Mesenteric fat pad (tissue), 1 donor: ENCODE measurements at places on chromosomes 5 and 9. TPM values are rescaled to one million over a fixed set of nuclear protein-coding genes. Genes with fewer than 3 reads are reported as not detected.

- no peak for DNase-seq
These were observed 435.3 kb upstream of the TNC start for GRCh38 chr9:115553060-115553773.

GRCh38 chr5:79133121-79133656 lies 21.6 kb downstream of the BHMT start:
- DNase-seq: no peak

- no peak for DNase-seq
These were observed 940.2 kb downstream of the EFNA5 start for GRCh38 chr5:106730506-106730905.

GRCh38 chr5:126987271-126987899 lies 43.0 kb downstream of the MARCHF3 start:
- DNase-seq: no peak

- DNase-seq: no peak
These were observed 186.8 kb downstream of the TMEM161B start for GRCh38 chr5:88081877-88082276.

Gene ZNF300
- total RNA-seq: 2.4 TPM

Gene APBA1
- 7.7 TPM for total RNA-seq

Gene NIPBL
- total RNA-seq: 57.3 TPM

GRCh38 chr5:90930756-90931431 lies 372.3 kb downstream of the ADGRV1 start:
- no peak for DNase-seq

DNA sequence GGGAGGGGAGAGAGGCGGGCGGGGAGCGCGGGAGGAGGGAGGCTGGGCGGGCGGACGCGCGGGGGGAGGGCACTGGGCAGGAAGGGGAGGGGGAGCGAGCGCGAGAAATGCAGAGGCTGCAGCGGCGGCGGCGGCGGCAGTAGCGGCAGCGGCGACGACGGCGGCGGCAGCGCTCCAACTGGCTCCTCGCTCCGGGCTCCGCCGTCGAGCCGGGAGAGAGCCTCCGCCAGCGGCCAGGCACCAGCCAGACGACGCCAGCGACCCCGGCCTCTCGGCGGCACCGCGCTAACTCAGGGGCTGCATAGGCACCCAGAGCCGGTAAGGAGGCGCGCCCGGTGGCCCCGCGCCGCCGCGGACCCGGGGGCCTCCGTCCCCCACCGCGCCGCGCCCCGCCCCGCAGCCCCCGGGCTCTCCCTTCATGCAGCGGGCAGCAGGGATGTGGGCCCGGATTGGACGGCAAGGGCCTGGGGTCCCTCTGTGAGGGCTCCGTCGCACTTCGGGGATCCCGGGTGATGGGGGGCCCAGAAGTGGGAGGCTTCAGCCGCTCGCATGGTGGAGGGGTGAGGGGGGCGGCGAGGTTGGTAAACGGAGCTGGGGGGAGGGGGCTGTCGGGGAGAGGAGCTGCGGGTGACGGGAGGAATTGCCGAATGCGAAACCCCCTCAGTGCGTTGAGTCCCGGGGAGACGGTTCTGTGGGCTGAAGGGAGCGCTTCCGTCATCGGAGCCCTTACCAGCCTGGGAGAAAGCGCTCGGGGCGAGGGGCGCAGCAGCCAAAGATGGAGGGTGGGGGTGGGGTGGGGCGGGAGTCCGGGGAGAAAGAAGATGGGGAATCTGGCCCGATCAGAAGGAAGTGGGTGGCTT lies at the start of gene BASP1:
Gene BASP1, plus strand, starts transcription at position 139 of the 860 bp plus-strand sequence. CDS start 57,586 bp downstream, outside the sequence.
- DNase-seq: peak; percentile 92

GRCh38 chr9:87381050-87381711 lies 116.5 kb upstream of the DAPK1 start:
- DNase-seq: no peak
